ENCODE measurements at places on chromosomes 2 and 18.

DNA sequence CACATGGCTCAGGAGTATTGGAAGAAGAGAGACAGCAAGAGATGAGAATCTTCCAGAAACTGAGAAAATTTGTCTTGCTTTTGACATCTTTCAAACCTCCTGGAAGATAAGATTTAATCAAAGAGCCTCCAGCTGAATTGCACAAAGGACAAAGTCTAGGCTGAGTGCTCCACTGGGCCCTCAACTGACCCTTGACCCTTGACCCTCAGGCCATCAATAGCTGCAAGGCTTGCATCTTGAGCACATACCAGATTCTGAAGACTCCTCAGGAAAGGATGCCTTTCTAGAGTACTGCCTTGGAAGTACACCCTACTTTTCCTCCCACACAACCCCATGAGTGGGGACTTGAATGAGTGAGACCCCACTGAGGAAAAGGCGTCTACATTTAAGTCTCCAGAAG is 1125.5 kb downstream of the BCL11A start:
- no peak for DNase-seq

GRCh38 chr2:64989982-64990614 is 899 bp downstream of the SLC1A4 start:
- no peak for DNase-seq

GRCh38 chr2:186903216-186903615 is 54.2 kb upstream of the ZSWIM2 start:
- no peak for DNase-seq

- DNase-seq = no peak
Measured at GRCh38 chr2:20986024-20986939, 57.6 kb downstream of the APOB start.

DNA sequence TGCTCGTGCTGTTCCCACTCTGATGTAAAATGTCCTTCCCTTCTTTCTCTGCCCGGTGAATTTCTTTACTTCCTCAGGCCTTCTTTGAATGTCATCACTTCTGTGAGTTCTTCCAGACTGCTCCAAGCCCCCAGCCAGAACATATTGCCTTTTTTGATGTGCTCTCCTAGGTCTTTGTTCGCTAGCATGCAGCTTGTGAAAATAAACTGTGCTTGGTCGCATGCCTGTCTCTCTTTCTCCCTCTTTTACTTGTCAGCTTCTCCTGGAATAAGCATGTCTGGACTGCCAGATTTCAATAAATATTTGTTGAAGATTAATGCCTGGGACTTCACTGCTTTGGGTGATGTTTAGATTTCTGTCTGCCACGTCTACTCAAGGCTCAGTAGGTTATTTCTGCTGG is 82.7 kb upstream of the ARHGAP28 start:
- no peak for DNase-seq

DNA sequence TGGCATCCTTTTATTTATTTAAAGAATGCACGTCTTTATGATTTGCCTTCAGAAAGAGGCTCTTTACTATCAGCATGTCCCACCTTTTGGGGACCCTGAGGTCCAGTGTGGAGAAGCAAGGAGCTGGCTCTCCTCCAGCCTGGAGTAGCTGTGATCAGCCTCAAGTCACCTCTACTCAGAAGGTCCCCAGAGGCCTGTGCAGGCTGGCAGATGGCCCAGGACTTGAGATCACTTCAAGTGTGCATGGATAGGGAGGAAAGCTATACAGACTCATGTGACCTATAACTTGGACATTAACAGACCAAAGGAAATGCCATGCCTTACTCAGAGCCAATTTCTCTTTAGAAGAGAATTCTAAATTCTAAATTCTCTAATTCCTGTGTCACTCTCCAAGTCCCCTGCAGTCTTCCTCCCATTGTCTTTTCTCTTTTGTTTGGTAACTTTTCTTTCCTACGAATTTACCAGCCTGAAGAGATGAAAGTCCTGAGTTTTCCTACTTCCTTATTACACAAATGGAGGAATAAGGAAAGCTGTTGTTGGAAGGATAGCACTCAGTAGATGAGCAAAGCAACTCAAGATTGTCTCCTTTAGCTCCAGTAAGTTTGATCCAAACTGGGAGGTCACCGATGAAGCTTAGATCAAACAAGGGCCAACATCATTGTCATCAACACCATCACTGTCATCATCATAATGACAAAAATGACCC is 163.9 kb downstream of the GFPT1 start:
- no peak for DNase-seq

- DNase-seq = no peak
Measured at GRCh38 chr18:916562-916961, 11.9 kb downstream of the ADCYAP1 start.

- DNase-seq = no peak
Measured at GRCh38 chr2:207216457-207216856, 50.7 kb upstream of the KLF7 start.

DNA sequence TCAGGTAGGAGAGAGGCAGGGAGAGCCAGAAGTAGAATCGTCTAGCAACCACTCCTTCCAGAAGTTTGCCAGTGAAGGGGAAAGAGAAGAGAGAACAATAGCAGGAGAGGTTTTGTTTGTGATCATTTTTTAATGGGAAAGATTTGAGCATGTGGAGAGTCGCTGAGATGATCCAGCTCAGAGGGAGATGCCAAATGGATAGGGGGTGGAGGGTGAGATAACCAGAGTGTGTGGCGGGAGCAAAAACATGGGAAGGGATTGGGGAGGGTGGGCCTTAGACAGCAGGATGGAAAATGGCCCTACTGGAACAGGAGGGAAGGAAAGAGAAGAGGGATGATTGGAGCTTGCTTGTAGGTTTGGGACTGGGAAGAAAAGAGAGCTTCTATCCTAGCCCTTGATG is 269.8 kb downstream of the GLI2 start:
- DNase-seq = no peak

- DNase-seq = no peak
Measured at GRCh38 chr2:72926811-72927465, 9.6 kb downstream of the EMX1 start.

- DNase-seq = no peak
Measured at GRCh38 chr2:3759761-3760160, 56.4 kb downstream of the DCDC2C start.

- DNase-seq = peak; percentile 89
Measured at GRCh38 chr18:48994044-48994651, 43.4 kb upstream of the SMAD7 start.

GRCh38 chr18:47983055-47983454 is 52.6 kb upstream of the SMAD2 start:
- no peak for DNase-seq

DNA sequence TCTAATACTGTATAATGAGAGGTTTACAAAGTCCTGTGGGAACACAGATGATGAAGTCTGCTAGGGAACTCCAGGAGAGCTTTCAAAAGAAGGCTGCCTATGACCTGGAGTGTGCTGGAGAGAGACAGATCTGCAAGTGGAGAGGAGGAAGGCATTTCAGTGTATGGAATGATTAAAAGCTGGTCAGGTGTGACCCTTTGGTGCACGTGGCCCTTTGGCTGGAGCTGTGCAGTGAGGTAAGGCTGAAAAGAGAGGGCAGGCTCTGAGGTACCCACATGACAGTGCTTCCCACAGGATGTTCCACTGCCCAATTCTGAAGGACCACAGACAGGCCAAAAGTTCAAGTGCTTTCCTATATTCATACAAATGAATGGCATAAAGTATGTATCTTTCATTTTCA is 157.1 kb downstream of the DYM start:
- no peak for DNase-seq

- peak; percentile 52 for DNase-seq
Measured at GRCh38 chr2:32135409-32135808, 30.3 kb upstream of the SLC30A6 start.

GRCh38 chr2:16411788-16412187 is 253.8 kb downstream of the CYRIA start:
- no peak for DNase-seq

DNA sequence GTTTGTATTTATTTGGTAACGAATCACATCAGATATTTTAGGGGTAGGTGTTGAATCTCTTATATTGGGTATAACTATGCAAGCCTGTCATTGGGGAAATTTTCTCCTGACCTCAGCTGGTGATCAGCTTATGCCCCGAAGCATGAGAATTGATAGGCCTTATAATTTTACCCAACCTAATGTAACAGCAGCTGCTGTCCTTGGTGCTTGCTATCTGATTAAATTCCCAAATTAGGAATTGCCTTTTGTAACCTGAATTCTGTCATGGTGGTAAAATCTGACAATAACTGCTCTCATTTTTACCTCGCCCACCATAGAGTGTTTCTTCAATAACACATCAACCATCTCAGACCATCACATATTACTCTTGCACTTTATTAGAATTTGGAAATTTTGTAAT is 1542.6 kb upstream of the PIK3C3 start:
- no peak for DNase-seq

DNA sequence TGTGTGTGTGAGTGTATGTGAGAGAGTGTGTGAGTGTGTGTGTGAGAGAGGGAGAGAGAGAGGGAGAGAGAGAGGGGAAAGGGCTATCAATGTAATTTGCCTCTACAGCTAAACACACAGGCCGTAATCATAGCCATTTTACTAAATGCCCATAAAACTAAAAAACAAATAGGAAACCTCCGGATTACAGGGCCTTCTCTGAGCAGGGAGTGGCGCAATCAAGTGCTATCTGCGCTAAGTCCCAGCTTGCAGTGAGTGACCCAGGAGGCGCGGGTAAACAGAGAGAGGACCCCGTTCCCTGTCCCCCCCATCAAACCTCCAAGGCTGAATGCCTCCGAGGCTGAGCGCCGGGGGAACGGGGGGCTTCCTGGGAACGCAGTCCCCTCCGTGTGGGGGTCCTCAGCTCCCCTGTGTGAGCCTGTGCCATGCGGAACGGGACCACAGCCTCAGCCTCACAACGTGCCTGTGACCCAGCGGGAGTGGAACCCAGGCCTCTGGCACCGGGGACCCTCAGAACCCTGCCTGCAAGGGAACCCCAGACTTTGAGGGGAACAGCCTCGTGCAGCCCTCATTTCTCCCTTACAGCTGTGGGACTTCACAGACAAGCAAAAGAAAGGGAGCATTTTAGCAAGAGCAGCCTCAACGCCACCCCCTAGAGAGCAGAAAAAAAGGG is 54.7 kb upstream of the ID2 start:
- no peak for DNase-seq

DNA sequence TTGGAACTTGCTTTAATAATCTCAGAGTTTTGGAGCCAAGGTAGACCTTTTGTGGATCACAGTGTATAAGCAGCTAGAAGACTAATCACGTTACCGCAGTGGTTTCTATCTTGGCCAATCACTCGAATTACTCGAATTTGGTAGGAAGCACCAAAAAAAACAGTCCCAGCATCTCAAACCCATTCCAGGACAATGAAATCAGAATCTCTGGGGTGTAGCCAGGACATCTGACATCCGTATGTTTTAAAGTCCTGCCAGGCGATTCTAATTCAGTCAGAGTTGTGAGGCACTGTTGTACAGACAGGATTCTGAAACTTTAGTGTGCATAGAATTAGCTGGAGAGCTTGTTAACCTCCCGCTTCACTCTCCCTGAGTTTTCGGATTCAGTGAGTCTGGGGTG is 30.8 kb downstream of the GRHL1 start:
- peak; percentile 90 for DNase-seq
